ENCODE measurements at places on chromosomes 5 and 9.
A peak's percentile ranks its signal among the peaks of the same experiment; 100 is the strongest.

DNA sequence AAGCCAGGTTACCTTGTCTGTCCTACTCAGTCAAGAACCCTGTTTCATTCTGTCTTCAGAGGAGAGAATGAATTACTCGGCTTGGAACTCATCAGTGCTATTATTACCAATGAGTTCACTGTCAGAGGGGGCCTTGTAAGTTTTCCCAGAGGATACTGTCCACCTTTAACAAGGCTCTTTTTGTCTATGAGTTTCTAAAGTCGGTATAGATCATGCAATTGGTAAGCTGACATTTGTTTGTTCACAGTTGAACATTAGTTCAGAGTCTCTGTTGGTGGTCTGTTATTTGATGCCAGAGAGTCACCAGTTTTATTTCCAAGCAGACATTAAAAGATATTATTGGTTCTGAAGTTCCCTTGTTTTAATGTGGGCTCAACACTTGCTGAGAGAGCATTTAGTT, 58.1 kb upstream of the DHFR start:
- DNase-seq, result peak; percentile 74

- DNase-seq, result no peak
Observed at GRCh38 chr9:30609713-30610112, 1774.7 kb upstream of the ACO1 start.

- DNase-seq, result peak; percentile 38
Observed at GRCh38 chr9:83708515-83709158, 879 bp upstream of the UBQLN1 start.

DNA sequence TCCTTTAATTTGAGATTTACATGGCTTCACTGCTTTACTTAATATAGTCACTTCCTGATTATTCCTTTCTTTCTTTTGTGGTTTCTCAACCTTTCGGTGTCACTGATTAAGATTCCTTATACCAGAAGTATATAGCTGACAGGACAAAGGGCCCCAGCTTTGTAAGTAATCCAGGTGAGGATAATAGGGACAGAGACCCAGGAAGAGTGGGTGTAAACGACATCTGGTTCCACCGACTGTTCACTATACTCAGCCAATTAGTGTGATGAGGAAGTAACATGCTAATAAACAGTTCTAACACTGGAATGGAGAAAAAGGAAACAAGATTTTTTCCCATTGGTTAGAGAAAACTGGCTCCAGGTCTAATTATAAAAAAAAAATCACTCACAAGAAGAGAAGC, 286.3 kb upstream of the EFNA5 start:
- no peak for DNase-seq

- peak; percentile 67 for DNase-seq
Observed at GRCh38 chr9:127589955-127590370, 22.1 kb upstream of the STXBP1 start.

DNA sequence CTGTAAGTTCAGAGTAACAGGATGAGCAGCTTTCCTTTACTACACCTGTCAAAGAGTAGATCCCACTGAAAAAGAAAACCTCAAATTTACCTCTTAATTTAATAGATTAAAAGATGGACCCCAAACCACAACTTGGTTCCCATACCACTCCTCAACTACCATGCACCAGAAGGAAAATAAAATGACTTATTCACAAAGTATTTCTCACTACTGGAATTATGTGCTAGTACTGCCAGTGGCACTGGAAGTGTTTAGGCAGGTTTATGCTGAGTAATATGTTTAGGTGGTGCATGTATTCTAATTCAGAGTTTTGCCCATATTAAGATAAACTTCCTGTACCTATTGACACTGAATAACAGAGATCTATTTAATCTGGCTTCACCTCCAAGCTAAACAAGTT, 6.6 kb downstream of the PLK2 start:
- no peak for DNase-seq

GRCh38 chr5:173744551-173744950, 128.1 kb upstream of the BOD1 start:
- DNase-seq, result peak; percentile 29

DNA sequence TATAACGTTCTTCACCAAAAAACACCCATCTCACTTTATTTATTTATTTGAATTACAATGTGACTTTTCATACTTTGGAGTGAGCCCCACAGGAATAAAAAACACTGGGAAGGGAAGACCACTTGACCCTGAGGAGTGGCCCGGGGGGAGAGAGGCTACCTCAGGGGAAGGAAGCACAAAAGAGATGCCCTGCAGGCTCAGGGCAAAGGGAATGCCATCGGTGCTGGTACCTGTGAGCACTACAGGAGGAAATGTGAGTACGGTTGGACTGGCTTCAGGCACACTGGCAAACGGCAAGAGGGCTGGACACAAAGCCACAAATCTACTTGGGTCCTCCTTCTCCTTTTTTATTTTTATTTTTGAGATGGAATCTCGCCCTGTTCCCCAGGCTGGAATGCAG, 363.9 kb upstream of the KLF4 start:
- no peak for DNase-seq

GRCh38 chr5:175597718-175598117, 60.2 kb upstream of the HRH2 start:
- no peak for DNase-seq

GRCh38 chr5:139415221-139415861, 11.5 kb upstream of the SPATA24 start:
- no peak for DNase-seq

DNA sequence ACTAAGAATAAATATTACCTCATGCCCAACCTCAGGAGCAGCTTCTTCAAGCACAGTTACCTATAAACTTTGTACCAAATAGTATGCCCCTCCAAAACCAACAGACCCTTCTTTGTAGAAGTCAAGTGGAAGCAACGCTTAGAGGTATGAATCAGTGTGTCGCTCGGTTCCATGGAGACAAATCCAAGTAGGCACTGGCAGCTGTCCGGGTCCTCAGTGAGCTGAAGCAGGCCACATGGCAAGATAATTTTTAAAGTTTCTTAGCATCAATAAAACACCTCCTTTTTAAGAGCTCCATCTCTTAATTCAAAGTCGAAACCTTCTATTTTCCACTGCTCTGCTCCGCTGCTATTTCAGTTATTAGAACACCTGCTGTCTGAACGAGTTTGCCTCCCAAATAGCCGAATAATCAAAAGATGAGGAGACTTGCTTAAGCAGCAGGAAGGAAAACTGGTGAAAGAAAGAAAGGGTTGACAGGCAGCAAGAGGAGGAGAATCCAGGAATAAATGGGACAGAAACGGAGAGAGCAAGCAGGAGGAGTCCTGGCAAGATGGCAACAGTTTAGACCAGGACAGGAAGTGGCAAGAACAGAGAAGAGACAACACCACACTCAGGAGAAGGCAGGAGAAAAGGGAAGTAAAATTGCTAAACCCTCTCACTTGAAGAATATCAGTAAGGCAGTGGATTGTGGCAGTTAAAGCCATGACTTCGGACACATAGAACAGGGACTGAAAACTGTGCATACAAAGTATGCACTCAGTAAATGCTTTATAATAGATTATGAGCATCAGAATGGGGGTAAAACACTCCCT, 65.0 kb downstream of the PPP2R2B start:
- no peak for DNase-seq

GRCh38 chr5:174047472-174048099, 2.1 kb downstream of the NSG2 start:
- no peak for DNase-seq

DNA sequence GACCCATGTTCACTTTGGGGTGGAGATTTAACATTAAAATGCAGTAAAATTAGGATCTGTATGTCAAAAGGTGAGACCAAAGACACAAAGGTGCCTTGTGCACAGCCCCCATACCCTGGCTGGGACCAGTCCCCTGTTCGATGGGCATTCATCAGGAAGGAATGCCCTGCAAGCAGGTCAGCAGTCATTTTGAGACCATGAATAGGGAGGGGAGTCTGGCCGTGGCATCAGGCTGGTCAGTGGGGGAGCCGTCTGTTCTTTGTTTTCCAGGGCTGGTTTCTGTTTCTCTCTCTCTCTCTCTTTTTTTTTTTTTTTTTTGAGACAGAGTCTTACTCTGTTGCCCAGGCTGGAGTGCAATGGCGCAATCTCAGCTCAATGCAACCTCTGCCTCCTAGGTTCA, 68.9 kb upstream of the GOLM1 start:
- DNase-seq, result no peak

DNA sequence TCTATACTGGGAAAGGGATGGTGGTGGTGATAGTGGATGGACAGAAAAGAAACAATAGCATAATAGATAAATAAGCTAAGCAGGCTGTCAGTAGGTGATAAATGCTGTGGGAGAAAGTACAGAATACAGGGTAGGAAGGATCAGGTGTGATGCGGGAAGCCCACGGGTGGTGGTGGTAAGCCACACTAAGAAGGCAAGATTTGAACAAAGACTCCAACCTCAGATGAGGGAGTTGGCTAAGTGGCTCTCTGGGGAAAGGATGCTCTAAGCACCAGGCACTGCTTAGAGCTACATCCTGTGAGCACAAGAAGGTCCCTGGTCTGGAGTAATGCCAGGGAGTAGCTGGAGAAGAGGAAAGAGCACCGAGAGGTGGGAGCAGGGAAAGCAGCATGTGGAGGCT, 151.6 kb upstream of the KLF9 start:
- DNase-seq, result no peak

DNA sequence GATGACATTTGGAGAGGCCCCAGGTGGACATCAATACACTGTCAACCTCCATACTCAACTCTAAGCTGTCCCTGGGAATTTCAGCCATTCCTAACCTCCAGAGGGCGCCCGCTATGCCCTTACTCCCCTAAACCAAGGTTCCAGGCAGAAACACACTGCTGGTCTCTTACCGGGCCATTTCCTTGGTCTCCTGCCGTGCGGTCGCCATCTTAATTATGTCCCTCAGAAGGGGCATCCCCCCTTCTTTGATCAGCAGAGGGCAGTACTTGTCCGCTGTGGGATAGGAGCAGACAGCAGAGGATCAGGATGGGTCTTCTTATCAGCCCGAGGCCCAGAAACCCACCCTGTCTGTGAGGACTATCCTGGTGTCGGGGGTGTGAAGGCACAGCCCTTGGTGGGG, 9.3 kb upstream of the ZDHHC12 start:
- peak; percentile 80 for DNase-seq

DNA sequence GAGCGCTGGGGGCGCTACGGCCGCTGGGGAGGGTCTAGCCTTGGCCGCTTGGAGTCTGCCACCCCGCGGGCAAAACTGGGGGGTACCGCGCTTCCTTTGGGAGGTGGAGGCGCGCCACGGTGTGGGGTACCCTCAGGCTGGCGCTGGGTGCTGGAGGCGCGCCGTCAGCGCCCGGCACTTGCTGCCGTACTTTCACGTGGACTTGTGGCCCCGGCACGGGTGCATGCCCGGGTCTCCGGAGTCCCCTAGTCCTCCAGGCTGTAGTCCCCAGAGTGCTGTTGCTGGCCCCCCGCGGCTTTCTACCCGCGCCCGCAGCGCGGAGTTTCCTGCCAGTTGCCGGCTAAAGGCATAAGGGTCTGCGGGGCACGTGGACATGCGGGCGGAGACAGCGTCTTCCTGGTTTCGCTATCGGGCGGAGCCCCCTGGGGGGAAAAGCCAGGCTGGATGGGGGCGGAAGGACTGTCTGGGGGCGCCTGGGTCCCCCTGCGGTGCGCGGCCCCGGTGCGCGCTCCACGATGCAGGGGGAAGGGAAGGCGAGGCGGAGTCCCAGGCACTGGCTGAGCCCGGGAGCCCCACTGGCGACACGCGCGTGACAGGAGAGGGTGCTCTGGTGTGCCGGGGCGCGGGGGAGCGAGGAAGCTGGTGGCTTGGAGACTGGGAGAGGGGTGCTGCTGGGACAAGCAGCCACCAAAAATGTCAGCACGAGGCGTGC, 666 bp downstream of the PPARGC1B start:
- peak; percentile 57 for DNase-seq

GRCh38 chr5:24365406-24365805, 279.4 kb downstream of the CDH10 start:
- DNase-seq, result no peak

GRCh38 chr9:1979741-1980367, 35.3 kb upstream of the SMARCA2 start:
- DNase-seq, result no peak

GRCh38 chr9:117945286-117945685, 241.1 kb downstream of the TLR4 start:
- no peak for DNase-seq

DNA sequence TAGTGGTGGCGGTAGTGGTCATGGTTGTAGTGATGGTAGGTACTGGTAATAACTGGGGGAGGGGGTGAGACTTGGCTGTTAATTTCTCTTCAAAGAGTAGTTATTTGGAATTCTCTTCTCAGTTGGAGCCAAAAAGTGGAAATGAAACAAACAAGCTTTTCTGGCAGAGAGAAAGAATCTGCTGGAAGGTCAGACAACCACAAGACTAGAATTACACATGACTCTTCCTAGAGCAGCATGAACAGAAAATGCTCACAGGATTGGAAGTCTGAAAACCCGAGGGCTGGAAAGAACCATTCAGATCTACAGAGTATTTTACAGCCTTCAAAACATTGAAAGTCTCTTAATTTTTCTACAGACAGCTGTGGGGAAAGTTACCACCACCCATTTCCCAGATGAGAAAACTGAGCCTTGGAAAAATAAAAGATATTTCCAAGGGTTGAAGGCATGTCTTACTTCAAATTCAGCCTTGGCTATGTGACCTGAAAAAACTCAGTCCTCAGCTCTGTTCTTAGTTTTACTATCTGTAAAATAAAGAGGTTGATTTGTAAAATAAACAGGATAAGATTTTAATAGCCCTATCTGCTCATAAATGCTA, 42.9 kb upstream of the TRIM32 start:
- peak; percentile 79 for DNase-seq

DNA sequence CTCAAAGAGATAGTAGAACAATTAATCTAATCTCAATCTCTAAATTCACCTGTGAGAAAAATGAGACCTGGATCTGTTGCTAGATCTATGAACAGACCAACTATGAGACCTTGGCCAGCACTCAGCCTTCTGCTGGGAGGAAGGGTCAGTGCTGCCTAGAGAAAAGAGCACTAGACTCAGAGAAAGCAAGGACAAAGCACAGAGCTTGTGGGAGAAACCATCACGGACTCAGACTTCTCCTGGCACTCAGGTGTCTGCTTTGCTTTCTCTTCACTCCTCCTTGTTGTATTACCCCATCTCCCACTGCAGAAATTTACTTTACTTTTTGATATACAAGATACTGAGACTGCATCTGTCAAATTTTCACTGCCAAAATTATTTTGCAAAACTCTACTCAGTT, 890.0 kb upstream of the NUDT12 start:
- DNase-seq, result no peak

- DNase-seq, result no peak
Observed at GRCh38 chr9:126472948-126473298, 140.8 kb upstream of the LMX1B start.

DNA sequence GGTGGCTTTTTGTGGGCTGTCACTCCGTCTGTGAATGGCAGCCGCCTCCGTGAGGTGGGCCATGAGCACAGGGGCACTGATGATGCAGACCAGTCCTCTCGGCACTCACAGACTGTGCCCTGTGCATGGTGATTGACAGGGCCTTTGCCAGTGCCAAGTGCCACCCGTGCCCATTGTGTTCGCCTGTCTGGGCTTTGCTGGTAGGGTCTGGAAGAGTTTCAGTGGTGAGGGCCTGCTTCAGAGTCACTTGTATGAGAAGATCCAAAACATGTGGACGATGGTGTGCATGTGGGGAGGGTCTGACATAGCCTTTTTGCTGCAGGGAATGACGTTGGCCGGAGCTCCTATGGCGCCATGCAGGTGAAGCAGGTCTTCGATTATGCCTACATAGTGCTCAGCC, 34.9 kb downstream of the TENT4A start:
- DNase-seq, result no peak

- DNase-seq, result no peak
Observed at GRCh38 chr5:76986825-76987526, 34.1 kb downstream of the CRHBP start.

- DNase-seq, result no peak
Observed at GRCh38 chr9:95606489-95607350, 89.9 kb upstream of the PTCH1 start.
